ENCODE measurements at places on chromosomes 11 and 22.

DNA sequence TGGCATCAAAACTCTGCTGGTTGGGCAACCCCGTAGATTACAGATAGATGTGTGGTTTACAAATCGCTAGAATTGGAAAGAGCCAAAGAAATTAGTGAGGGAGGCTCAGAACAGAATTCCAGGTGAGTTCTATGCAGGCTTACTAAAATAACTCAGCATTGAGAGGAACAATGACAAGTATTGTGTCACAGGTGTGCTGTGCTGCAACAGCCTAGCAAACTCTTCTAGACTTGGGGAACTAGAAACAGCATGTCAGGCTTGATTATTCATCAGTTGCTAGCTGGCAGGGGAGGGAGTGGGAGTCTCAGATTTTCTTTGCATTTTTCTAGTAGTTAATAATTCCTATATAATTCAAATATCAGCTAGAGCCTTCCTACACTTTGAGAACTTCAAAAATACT, 26.3 kb upstream of the RASD2 start:
- no peak for DNase-seq

DNA sequence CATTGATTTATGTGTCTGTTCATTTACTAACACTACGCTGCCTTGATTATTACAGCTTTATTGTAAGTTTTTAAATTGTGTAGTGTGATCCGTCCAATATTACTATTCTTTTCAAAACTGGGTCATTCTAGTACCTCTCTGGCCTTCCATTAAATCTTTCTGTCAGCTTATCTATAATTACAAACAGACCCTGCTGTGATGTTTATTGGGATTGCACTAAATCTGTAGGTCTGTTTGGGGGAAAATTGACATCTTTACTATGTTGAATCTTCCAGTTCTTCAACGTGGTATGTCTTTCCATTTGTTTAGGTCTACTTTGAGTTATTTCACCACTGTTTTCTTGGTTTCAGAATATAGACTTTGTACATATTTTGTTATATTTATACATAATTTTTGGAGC, 15.6 kb downstream of the CABIN1 start:
- DNase-seq, result no peak

DNA sequence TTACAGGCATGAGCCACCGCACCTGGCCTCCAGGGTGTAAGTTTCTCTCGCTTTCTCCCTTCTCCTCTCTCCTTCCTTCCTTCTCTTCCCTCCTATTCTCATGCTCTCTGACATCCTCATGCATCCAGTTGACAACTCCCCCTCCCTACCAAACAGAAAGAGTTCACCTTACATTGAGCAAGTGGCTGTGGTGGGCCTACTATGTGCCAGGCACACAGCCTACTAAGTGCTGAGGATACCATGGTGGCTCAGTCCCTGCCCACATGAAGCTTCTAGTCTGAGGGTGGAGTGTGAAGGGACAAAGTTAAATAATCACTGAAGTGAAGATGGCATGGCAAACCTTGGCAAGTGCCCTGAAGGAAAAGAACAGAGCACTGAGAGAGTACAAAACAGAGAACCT, 9.6 kb upstream of the DAGLA start:
- no peak for DNase-seq

GRCh38 chr11:12411806-12412727, 34.7 kb downstream of the PARVA start:
- DNase-seq, result peak; percentile 11

DNA sequence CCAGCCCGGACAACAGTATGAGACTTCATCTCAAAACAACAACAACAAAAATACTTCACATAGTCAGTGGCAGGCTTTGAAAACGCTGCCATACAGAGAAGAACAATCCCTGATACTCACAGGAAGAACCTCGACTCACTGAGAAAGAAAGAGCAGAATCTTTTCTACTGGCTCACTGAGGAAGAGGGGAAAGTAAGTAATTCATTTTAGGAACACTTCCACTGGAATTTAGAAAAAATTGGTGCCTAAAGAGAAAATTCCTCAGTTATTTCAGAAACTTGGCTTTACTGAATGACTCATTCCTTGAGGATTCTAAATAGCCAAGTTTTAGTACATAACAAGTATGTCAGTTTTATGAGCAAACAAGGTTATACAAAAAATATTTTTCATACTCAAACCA, 12.3 kb downstream of the NARS2 start:
- DNase-seq, result no peak

DNA sequence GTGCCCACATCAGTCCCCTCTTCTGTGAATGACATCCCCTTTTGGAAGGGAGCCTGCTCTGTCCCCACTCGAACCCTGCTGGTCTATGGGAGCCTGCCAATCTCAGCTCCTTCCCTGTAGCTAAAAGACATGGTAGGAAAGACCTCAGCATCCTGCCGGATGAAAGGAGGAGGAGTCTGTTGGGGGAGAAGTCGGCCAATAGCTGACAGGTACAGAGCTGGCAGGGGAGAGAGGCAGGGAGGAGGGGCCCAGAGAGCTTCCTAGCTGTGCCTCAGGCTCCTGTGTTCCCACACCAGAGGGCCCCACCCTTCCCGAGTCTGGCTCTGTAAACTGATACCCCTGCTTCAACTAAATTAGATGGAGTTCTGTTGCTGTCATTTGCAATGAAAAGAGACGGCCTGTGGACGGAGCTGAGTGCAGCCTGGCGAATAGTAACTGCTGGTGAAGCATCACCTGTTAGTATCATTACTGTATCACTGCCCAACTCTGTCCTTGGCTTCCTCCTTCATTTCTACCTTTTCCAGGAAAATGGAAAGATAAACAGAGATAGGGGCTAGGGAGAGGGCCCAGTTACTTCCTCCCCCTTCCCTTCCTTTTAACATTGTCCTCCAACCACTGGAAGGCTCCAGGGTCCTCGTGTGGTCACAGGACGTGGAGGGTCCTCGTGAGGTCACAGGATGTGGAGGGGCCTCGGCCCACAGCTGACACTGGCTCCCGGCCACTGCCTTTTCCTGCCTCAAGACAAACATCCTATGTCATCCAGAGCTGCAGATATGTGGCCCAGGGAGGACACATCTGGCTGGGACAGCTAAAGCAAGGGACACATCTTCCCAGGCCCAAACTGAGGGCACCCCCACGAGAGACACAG, 15.1 kb downstream of the FXYD6 start:
- peak; percentile 88 for DNase-seq

- DNase-seq, result no peak
Measured at GRCh38 chr22:17880468-17880867, 106.2 kb upstream of the BID start.

DNA sequence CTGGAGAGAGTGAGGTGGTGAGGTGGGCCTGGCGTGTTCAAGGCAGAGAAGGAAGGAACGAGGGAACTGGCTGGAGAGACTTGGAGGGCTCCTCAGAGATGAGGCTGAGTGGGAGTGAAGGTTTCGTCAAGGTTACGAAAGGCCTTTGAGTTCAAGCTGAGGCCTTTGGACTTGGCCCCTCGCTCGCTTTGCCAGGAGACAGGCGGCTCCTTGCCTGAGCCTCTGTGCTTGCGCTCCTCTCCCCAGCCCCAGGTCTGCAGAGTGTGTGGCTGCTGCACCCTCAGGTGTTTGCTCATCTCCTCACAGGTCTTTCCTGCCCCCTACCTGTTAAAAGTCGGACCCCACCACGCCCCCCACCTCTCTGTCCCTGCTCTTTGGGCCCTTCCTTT, 91.6 kb downstream of the ATXN10 start:
- DNase-seq, result no peak

GRCh38 chr11:84543367-84544159, 1083.6 kb downstream of the DLG2 start:
- DNase-seq, result no peak

GRCh38 chr11:41245704-41246398, 213.6 kb downstream of the LRRC4C start:
- DNase-seq, result no peak

- DNase-seq, result no peak
Measured at GRCh38 chr22:44361391-44362126, 48.8 kb upstream of the SHISAL1 start.

- no peak for DNase-seq
Measured at GRCh38 chr22:22125579-22126468, 118.8 kb upstream of the VPREB1 start.

DNA sequence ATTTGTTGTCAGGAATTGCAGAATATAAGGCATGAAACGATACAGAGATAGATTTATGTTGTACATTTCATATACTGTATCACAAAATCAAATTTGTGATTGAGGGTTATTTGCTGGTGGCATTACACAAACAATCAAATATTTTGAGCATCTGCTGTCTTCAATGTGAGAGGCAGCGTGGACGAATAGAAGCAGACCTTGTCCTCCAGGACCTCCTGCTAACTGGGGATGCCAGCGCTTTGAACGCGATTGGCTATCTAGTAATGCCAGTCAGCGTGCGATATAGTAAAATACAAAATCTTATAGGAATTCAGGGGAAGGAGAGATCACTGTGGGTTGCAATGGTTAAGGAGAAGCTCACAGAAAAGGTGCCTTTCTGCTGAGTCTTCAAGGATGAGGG, 631 bp upstream of the SNX19 start:
- no peak for DNase-seq

Measured in NCI-H1436 treated with DMSO at 0.1 percent for 48 hours (cell line).